HEK293T (cell line): ENCODE measurements at places on chromosomes 1 and 21.
A peak's percentile ranks its signal among the peaks of the same experiment; 100 is the strongest.

DNA sequence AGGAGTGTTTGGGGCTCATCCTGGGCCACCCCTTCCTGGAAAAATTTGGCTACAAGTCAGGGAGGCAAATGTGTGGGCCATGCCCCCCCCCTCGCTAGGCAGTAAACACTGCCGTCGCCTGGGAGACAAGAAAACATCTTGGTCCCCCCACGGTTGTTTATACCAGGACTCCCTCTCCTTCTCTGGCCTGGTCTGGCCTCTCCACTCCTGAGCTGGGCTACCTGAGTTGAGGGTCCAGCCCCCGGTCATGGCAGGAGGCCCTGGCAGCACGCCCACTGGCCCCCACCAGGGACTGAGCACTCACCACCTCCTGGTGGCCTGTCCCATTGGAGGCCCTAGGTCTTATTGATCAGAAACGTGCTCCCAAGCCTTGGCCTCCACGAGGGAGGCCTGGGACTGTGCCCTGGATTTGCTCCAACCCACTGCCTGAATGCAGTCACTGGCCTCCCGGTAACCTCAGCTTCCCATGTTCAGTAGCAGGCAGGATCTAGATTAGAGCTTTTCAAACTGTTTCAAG, 15.8 kb downstream of the KCNQ4 start:
- DNase-seq, result no peak

- DNase-seq, result no peak
Observed at GRCh38 chr21:21203822-21204339, 205.7 kb downstream of the NCAM2 start.

DNA sequence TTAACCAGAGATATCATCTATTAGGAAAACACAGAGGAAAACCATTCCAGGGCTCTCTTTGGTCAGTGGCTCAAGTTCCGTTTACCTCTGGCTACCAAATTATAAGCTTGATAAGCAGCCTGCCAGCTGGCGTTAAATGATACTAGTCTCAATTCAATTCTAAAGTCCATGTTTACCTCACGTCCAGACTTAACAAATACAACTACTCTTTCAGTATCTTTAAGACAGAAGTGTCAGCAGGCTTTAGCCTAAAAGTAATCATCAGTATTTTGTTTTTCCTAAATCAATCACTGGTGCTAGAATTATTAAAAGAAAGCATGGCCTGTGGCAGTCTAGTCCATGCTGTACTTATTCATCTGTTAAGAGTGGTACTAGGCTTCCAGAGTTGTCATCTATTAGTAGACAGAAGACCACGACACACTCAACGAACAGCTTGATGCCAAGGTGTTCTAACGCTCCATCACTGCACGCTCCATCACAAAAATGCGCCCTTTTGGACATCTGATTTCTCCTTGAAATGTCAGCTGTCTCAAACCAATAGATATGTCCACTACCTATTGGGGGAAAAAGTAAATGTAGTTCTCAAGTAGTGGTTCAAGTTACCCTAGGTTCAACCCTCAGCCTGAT, 1.5 kb downstream of the IVNS1ABP start:
- no peak for DNase-seq

GRCh38 chr1:150322310-150322709, 977 bp downstream of the PRPF3 start:
- no peak for DNase-seq

- DNase-seq, result no peak
Observed at GRCh38 chr1:62452951-62453350, 16.1 kb downstream of the USP1 start.

DNA sequence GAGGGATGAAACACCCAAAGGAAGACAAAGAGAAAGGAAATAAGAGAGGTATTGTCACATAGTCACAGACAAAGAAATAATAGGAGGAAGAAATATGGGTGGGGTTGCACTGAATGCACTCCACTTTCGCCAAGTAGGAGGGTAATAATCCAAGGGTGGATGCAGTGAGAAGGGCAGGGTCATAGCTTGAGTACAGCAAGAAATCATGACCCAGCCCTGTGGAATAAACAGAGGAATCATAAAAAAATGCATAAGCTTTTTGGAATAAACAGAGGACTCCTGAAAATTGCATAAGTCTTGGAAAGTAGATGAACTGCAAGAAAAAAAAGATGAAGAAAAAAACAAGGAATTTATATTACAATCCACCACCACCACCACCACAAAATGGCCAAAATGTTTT, 53.1 kb upstream of the CD55 start:
- DNase-seq, result no peak

- no peak for DNase-seq
Observed at GRCh38 chr21:27827972-27828371, 861.1 kb upstream of the ADAMTS5 start.

DNA sequence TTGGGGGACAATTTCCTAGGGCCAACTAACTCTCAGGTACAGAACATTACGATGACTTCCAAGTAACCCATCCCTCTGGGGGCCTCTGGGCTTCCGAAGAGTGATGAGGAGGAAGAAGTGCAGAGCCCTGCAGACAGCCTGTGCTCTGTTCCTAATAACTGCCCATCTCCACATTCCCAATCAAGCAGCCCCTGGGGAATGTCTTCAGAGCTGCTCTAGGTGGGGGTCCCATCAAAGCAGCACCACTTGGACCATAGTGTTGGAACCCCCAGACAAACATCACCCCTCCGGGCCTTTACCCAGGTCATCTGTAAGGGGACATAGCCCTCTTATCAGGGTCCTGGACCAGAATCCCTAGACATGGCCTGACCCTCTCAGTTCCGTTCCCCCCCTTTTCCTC, 357.3 kb downstream of the NPHP4 start:
- no peak for DNase-seq

GRCh38 chr1:65149351-65150107, 1.5 kb downstream of the AK4 start:
- no peak for DNase-seq

DNA sequence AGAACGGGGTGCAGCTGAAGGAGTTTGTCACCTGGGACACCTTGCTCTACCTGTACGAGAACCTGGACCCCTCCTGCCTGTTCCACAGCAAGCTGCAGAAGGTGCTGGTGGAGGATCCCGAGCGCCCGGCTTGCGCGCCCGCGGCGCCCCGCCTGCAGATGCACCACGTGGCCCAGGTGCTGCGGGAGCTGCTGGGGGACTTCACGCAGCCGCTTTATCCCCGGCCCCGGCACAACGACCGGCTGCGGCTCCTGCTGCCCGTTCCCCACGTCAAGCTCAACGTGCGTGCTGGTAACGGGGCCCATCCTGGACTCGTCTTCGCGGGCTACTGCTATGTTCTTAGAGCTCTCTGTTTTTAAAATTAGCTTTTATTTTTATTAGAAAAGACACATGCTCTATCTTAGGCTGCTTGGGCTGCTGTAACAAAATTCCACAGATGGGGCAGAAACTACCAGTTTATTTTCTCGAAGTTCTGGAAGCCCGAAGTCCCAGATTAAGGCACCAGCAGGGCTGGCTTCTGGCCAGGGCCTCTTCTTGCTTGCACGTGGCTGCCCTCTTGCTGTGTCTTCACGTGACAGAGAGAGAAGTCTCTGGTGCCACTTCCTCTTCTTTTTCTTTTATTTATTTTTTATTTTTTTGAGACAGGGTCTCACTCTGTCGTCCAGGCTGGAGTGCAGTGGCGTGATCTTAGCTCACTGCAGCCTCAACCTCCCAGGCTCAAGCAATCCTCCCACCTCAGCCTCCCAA, 38.1 kb downstream of the TRPM2 start:
- DNase-seq, result no peak

DNA sequence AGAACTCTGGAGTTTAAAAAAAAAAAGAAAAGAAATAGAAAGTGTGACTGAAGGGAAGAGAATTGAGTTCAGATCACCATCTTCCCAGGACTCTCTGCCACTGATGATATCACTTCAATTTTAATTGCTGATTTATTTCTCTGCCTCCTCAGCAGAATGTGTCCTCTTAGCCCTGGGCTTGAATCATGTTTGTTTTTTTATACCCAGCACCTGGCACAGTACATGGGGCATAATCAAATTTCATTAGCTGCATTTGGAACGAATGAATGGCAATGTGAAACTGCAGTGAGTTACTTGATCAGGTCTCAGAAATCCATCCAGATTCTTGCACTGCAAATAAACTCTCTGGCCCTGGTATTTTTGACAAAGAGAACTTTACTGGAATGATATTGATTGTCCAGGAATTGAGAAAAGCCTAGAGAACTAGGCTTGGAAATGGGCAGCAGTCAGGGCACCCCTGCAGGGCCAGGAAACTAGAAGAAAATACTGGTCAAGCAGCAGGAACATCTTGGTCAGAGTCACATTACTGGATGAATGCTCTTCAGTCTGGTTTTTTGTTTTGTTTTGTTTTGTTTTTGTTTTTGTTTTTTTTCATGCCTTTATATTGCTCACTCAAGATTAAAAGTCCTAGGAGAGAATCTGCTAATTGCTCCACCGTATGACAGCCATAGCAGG, 103.8 kb upstream of the FAM78B start:
- DNase-seq, result no peak

- no peak for DNase-seq
Observed at GRCh38 chr1:246932366-246932700, 585 bp upstream of the AHCTF1 start.

DNA sequence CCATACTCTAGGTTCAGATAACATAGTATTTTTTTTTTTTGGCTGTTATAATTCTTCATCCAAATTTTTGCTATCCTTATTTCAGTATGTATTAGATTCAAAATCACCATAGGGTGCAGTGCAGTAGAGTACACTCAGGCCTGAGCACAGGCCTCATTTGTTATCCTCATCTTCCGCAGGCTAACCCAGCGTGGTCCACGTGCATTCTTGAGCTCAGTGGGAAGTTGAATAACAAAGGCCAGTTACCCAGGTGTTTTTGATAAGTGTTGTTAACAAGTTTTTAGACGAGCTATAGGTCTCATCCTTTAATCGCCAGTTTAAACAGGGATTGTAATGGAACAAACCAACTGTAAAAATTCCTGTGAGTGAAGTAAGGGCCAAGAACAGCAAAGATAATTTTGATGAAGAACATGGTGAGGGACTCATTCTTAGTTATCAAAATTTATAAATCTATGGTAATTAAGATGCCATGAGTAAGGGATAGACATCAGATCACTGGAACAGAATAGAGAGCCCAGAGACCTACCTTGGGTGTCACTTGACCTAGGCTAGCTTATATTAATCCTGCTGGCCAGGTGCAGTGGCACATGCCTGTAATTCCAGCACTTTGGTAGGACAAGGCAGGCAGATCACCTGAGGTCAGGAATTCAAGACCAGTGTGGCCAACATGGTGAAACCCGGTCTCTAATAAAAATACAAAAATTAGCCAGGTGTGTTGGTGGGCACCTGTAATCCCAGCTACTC, 22.0 kb downstream of the FLVCR1 start:
- no peak for DNase-seq

GRCh38 chr1:232327269-232327668, 302.7 kb downstream of the SIPA1L2 start:
- no peak for DNase-seq

DNA sequence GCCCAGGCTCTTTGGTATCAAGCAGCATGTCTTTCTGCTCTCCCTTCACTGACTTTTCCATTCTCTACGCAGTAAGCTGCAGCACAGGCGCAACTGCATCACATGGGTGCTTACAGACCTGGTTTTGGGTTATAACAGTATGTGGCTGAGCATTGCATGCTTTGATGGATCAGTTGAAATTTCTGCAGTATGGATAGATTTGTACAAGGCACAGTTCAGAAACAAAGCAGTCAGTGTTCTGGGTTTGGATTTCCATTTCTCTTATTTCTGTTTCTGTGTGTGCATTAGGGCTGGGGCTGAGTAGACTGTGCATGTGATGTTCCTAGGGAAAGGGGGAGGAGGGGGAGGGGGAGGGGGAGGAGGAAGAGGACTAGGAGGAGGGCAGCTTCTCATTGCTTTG, 4.5 kb downstream of the FAM163A start:
- DNase-seq, result no peak

DNA sequence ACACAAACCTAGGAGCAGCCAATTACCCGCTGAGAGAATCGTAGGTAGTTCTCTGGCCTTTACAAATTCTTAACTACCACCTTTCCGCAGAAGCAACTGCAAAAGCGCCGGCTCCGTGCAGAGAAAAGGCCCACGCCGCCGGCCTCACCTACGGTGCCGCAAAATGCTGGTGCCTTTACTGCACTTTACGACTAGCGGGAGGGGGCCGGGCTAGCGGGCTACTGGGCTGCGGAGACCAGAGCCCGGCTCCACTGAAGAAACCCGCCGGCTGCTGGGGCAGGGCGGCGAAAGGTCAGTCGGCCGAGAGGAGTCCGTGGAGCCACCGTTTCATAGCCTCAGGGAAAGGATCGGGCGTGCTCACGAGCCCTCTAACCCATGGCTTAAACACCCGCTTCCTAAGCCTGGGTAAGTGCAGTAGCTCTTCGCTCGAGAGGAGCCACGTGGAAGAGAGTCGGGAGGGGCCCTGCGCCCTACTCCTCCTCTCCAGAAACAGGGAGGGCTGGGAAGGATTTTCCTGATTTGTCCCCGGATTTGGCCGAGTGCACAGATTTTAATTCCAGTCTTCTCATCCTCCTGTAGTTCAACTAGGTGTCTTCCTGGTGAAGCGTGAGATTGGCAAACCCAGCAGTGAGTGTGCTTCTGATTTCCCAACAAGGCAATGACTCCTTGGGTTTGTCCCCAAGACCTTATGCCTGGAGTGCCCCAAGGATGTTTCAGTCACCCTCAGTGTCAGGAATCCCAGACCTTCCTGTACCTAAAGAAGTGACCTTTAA, at the start of gene DPH5:
Gene DPH5 (minus strand): TSS at position 128 of the 773 bp plus-strand sequence. CDS start 341 bp downstream, outside the sequence.
- peak; percentile 91 for DNase-seq

DNA sequence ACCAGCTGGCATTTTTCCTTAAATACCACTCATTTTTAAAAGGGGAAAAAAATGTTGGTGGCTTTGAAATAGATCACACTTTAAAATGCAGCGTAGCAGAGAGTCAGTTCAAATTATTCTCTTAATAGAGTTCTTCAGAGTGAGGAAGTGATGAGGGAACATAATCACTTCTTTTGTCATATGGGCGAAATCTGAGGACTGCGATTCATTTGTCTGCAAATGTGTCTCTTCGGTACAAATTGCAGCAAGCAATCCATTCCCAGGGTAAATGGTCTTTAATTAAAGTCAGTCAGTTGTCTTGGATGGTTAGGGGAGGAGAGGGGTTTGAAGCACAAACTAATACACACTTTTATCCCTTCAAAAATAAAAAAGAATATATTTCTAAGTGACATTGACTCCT, 86.0 kb upstream of the SELENON start:
- DNase-seq, result no peak

- DNase-seq, result no peak
Observed at GRCh38 chr1:18128298-18128697, 20.7 kb downstream of the IGSF21 start.

DNA sequence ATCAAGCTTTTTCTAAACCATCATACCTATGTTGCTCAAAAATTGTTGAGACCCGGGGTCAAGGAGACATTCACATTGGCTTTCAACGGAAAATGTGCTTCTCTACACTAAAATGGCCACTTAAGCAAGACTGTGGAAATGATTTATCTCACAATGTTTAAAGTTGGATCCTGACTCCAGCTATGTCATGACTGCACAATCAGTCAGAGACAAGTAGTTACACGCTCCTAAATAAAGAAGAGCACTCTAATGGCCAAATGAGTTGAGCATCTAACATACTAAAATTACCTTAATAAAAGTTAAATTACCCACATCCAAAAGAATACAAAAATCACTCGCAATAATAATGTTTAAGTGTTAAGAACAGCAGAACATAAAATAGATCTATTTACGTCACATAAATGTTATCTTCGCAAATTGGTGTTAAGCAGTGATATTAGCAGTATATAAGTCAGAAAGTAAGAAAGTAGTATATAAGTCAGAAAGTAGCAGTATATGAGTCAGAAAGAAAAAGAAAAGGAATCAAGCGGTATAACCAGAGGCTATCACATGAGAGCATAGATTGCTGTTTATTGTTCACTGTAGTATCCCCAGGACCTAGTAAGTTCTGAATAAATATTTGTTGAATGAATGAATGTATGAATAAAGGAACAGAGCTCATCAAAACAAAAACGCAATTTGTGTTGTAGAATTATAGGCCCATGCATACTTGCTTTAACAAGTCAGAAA, 28.4 kb downstream of the ZNF281 start:
- DNase-seq, result no peak
